Activated T-helper 1 cell treated with anti-CD3 and anti-CD28 coated beads, Interleukin-2, amount 50 U/mL, for 16 hours (primary cell): ENCODE measurements at places on chromosomes 7 and 10.

GRCh38 chr7:30093420-30093952, 41.3 kb upstream of the MTURN start:
- no peak for DNase-seq

- no peak for DNase-seq
These were observed 221.4 kb downstream of the BICC1 start for GRCh38 chr10:58734116-58734515.

DNA sequence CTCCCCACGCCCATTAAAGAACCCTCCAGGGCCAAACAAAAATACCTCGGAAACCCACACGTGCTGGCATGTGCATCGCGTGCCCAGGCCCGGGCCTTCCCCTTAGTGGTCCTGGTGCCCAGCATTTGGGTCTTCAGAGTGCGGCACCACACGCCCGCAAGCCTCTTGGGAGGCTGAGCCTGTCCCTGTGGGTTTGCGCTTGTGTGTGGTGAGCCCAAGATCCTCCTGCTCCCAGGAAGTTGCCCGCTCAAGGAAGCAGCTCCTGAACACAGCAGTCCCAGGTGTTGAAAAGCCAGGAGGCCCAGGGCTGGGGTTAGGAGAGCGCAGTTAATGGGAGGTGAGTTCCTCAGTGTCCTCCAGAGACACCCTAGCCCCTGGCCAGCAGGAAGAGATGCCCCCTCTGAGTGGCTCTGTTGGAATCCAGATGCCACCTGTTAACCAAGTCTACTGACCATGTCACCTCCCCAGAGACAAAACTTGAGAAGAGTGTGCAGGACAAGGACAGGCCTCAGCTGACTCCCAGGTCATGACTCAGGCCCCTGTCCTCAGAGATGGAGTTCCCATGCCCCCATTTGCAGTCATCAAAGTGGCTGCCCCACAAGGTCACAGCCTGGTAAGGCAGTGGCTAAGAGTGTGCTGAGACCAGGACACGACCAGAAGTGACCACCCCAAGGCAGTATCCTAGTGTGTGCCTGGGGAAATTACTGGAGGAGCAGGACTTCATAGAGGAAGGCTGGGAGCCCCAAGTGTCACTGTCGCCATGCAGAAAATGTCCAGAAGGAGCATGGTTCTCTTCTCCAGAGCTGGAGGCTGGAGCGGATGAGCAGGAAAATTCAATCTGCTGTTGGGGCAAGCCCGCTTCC, 5.2 kb downstream of the FZD9 start:
- DNase-seq: no peak

DNA sequence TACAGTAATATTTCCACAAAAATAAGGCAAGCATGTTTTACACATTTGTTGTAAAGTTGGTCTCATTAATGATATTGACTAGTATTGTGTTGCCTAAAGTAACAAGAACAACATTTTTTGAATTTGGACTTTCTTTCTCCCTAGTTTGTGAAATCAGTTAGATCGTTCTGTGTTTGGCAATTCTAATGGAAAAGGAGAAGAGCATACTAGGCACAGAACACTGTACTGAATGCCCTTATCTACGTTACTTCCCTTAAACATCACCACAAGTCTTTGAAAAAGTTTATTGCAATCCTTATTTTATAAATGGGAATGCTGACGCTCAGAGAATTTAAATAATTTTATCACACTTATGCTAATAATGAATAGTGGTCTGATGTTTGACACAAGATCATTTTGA, 372.2 kb downstream of the EXOC4 start:
- DNase-seq: no peak

- no peak for DNase-seq
These were observed 17.2 kb upstream of the GIMAP8 start for GRCh38 chr7:150432915-150433892.

DNA sequence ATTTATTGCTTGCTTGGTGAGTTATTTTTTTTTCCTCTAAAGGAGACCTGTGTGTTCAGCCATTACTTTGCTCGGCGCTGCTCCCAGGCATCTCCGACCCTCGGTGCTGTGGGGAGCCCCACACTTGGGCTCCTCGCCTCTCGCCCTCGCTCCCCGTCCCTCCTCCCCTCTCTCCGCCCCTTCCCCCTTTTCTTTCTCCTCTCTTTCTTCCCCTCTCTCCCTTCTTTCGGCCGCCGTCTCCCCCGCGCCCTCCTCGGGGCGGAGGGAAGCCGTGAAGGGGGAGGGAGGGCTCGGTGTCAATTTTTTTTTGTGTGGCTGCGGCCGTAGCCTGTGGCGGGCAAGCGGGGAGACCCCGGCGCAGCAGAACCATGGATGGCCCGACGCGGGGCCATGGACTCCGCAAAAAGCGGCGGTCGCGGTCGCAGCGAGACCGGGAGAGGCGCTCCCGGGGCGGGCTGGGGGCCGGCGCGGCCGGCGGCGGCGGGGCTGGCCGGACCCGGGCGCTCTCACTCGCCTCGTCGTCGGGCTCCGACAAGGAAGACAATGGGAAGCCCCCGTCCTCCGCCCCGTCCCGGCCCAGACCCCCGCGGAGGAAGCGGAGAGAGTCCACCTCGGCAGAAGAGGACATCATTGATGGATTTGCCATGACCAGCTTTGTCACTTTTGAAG, 1.1 kb downstream of the AUTS2 start:
- no peak for DNase-seq

DNA sequence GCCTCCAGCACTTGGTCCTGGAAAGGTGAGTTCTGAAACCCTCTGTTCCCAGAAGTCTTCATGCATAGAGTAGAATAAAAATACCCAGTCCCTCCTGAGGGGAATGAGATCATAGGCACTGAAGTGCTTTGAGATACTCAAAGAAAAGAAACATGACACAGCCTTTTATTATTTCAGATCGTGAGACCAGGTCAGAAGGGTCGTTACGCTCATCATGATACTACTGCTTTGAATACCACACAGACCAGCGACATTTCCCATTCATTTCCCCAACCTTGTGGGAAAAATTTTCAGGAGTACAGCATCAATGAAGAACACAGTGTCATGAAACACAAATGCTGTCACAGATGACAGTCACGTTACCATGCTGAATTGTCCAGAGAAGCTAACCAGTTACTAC, 15.0 kb downstream of the CLRN3 start:
- no peak for DNase-seq

DNA sequence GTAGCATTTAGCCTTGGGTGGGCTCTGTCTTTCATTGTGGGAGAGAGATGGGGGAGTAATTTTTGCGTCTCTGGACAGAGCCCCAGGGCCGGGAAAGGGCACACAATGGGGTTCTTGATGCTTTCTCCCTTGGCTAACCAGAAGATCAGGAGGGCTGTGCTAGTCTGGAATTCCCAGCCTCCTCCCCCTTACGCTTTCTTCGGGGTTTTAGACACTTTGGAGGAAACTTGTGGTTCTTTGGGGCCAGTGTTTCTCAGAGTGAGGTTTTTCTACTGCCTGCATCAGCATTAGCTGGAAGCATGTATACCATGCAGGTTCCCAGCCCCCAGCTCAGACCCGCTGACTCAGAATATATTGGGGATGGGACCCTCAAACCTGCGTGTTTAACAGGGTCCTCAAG, 7.0 kb downstream of the NEURL1 start:
- no peak for DNase-seq

- no peak for DNase-seq
These were observed 4.0 kb downstream of the UNC5B start for GRCh38 chr10:71216363-71216695.

DNA sequence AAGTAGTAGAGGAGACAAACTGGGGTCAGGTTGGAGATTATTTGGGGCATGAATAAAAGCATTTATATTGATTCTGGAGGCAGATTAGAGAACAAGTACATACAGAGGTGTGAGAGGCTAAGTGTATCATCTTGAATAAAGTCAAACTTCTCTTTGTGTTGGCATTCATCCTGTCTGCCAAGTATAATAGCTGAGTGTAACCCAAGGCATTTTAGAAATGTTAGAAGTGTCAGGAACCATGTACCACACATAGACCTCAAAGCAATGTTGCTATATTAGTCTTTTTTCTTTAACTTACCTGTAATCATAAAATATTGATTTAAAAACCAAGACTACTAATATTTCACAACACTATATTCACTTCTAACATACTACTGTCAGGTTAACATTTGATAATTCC, 56.2 kb upstream of the LRRTM3 start:
- no peak for DNase-seq

DNA sequence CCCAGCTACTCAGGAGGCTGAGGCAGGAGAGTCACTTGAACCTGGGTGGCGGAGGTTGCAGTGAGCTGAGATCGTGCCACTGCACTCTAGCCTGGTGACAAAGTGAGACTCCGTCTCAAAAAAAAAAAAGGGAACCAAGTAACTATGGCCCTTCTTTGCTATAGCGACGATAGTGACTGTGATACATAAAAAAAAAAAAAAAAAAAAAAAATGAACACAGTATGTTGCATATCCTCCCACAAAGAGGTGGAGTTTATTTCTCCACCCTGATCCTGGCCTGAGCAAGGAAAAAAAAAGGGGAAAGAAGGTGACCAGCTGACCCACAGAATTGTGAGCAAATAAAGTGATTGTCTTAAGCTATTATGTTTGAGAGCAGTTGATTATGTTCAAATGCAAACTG, 42.3 kb upstream of the STEAP1B start:
- DNase-seq: no peak

GRCh38 chr7:146321301-146321700, 204.7 kb downstream of the CNTNAP2 start:
- no peak for DNase-seq

DNA sequence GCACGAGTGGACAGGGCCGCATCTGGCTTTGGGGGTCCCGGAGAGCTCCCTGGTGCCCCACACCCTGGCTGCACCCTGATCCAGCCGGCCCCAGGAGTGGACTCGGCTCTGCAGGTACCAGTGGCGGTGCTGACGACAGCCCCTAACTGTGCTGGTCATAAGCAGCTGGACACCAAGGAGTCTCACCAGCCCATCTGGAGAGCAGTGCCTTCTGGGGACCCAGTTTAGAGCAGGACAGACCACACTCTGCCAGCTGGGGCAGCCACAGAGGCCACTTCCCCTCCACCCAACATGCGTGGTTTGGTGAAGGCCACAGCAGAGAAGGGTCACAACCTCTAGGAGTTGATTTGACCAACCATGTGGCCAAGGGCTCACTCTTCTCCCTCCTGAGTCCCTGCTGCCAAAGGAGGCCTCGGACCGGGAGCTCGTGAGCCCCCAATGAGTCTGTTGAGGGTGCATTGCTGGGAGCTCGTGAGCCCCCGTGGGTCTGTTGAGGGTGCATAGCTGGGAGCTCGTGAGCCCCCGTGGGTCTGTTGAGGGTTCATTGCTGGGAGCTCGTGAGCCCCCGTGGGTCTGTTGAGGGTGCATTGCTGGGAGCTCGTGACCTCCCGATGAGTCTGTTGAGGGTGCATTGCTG, 16.0 kb upstream of the INPP5A start:
- DNase-seq: no peak

GRCh38 chr7:121953601-121954000, 80.6 kb downstream of the PTPRZ1 start:
- no peak for DNase-seq

DNA sequence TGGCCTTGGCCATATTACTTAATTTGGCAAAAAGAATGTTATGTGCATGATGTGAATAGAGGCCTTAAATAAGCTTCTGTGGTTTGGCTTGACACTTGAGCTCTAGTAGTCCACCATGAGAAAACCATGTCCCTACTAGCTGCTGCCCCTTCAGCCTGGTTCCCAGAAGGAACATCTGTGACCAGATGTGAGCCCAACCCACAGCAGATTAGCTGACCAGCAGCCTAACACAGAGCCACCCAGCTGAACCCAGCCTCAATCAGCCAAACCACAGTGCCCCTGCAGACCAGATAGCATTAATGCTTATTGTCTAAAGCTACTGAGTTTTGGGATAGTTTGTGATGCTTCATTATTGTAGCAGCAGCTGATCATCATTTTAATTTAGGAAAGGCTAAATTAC, 16.6 kb downstream of the JAZF1 start:
- DNase-seq: no peak

- no peak for DNase-seq
These were observed 11.4 kb downstream of the NEBL start for GRCh38 chr10:20885678-20886077.

DNA sequence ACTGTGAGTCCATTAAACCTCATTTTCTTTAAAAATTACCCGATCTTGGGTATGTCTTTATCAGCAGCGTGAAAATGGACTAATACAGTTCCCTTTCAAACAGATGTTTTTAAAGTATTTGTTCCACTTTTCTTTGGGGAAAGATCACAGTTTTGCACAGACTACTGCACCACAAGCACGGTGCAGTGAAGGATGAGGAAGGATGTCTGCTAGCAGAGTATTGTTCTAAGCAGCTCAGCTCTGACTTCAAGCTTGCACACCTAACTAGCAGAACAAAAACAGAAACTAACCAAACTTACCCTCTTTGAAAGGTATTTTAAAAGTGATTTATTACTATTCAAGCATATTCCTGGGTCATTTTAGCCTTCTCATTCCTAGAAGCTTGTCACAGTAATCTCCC, 20.0 kb downstream of the THNSL1 start:
- DNase-seq: no peak

- no peak for DNase-seq
These were observed 25.9 kb upstream of the YAE1 start for GRCh38 chr7:39540320-39540719.

DNA sequence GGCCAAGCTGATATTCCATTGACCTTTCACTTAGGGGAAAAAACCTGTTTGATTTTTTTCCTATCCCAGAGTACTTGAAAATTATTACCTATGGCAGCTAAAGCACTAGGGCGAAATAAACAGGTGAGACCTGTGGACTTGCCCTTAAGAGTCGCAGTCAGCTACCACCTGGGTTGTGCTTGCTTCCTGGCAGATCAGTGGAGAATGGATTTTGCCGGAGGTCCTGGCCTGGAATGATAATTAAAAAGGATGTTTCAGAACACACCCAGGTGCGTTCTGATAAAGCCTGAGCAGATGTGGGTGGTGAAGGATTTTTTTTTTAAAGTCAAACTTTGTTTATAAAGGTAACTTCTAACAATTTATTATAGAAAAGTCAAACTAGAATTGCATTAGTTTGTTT, 59.1 kb downstream of the AUTS2 start:
- no peak for DNase-seq

- no peak for DNase-seq
These were observed 3.5 kb downstream of the TMEM273 start for GRCh38 chr10:49184642-49185111.

DNA sequence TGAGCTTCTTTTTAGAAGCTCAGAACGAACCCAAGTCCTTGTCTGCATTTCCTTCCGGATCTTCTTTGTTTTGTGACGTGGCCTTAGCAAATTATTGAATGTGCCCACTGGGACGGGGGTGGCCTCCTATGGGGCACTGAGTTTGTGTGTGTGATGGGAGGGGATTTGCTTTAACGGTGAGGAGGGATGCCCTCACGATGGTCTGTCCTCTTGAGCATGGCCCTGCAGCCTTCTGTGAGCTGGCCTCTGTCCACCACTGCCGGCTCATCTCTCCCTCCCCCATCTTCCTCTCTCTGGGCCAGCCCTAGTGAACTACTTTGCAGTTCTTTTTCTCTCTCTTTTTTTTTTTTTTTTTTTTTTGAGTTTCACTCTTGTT, 62.9 kb upstream of the MKRN1 start:
- DNase-seq: no peak

DNA sequence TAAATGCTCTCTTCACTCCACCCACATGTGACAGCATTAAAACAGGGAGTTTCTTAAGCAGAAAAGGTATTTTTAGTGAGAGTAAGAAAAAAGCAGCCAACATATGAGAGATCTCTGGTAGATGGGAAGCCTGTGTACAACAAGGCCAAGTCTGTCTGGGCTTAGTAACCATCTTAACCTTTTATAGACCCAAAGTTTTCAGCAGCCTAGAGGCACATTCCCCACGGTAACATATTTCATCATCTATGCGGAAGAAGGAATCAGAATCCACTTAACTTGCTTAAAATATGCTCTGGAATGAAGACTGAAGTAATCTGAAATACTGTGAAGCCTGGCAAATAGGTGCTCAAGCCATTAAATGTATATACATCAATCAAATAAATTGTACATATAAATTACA, 127.8 kb downstream of the RAPGEF5 start:
- DNase-seq: no peak
